ENCODE measurements at places on chromosomes 2 and 18.

- DNase-seq = no peak
Observed at GRCh38 chr2:42297322-42297936, 63.6 kb downstream of the COX7A2L start.

- no peak for DNase-seq
Observed at GRCh38 chr18:80213182-80213581, 34.1 kb downstream of the PARD6G start.

DNA sequence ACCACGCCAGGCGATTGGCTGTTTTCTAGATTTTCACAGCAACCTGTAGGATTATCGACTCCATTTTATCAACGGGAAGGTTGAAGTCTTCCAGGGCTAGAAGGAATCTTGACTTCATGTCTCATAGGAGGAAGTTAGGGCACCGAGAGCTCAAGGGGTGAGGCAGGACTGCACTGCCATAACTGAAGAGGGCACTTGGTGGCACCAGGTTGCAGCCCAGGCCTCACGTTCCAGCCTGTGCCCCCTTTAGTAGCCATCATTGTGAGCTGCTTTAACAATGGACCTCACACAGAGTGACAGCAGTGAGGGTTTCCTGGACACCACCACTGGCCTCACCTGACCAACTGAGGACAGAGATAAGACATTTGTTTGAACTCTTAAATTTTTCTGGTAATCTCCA lies 22.9 kb upstream of the RPL37A start:
- DNase-seq = no peak

DNA sequence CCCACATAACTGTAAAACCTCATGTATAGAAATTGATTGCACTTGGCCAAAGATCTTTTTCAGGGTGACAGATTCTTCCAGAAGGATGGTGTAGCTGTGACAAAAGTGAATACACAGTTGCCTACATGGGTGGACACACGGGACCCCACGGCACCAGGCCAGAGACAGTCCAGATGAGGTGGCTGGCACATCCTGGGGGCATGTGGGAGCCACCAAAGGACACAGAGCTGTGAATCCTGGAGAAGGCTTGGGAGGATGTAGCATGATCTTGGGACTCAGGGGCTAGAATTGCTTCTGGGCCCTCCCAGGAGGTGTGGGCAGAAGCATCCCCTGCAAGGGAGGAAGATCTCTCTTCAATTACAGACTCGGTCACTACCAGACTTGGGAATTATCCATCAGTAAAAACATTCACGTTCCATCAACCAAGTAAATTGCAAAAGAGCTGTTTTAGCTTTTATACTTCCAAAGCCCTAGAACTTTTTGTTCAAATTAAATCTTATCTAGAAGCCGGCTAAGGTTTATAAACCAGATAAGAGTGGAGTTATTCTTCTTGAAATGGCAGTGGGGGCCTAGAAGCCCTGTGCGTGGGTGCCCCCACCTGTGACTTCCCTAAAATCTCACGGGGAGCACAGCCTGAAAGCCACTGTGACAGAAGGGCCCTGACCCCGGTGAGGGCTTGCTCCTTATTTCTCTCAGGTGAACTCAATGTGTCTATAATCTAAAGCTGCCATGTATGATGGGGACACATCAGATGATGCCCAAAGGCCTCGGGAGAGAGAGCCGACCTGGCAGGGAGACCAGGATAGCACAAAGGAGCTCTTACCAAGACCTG lies 81.7 kb downstream of the SEPTIN10 start:
- DNase-seq = no peak

DNA sequence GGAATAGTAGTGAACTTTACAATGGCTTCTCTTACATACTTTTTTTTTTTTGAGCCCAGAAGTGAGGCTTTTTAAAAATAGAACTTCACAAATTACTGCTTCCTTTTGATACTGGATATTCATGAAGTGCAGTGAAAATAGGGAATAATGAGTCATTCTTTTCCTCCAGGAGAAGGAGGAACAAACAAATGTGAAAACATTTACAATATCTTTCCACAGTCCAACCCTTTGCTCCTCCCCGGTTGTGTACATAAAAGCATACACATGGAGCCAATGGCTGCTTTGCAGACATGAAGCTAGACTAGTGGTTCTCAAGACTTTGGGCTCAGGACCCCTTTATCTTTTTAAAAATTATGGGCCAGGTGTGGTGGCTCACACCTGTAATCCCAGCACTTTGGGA lies 266.9 kb downstream of the GBX2 start:
- no peak for DNase-seq
